ENCODE measurements at places on chromosomes 12 and 14.

DNA sequence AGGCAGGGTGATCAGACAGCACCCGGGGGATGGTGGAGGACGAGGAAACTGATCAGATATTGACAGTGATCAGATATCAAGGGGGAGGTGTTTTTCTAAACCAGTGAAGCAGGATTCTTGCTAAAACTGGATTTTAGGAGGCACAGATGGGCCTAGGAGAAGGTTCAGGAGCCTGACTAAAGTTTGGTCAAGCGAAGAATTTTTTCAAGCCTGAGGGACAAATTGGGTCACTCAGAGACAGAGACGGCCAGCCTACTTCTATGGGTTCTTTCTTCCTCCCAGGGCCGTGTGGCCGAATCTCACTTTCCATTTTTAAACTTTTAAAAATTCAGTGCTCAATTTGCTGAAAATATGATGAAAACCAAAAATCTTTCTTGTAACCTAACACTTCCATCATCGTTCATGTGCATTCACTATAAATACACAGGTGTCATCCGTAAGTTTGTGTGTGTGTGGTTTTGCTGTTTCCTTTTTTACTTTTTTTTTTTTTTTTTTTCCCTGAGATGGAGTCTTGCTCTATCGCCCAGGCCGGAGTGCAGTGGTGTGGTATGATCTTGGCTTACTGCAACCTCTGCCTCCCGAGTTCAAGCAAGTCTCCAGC lies 68.5 kb downstream of the RIN3 start:
- no peak for DNase-seq

GRCh38 chr12:54935235-54935951 lies 49.2 kb downstream of the TESPA1 start:
- no peak for DNase-seq

- DNase-seq: no peak
Observed at GRCh38 chr14:97788364-97788763, 991.2 kb downstream of the VRK1 start.

GRCh38 chr12:106176560-106176959 lies 37.8 kb upstream of the NUAK1 start:
- no peak for DNase-seq

GRCh38 chr12:13976028-13976584 lies 5.3 kb downstream of the GRIN2B start:
- no peak for DNase-seq

DNA sequence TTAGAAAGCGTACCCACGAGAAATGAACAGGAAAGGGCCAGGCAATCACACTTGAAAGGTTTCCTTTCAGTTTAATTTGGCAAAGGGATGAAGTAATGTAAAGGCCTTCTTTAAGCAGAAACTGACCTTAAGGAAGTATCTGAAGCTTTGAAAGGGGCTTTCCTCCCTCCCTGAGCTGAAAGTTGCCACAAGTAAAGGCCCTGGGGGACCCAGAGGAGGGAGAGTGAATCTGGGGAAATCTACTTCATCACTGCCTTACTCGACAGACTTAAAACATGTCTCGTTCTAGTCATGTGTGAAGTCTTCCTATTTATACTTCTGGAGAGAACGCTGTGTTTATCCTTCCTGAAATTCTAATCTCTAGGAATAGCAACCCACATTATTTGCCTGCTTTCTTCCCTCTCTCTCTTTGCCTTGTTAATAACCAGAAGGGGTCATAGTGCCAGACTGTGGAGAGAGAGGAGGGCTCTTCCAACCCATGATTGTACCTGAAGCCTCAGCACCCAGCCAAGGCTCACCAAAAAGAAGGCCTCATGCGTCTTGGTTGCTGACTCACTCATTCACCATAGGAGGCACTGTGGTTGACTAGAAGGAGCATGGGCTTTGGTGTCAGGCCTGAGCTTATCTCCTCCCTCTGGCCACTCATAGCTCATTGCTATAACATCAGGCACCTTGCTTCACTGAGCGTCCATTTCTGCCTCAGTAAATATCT lies 10.2 kb upstream of the GPX2 start:
- DNase-seq: no peak

GRCh38 chr14:34714320-34715126 lies at the start of gene CFL2:
CFL2 (minus strand) TSS chr14:34714593; CDS start chr14:34714540, 53 bp downstream.
- peak; percentile 50 for DNase-seq

- no peak for DNase-seq
Observed at GRCh38 chr12:110844551-110845338, 2.0 kb upstream of the CCDC63 start.

GRCh38 chr12:43501703-43502102 lies 50.3 kb downstream of the ADAMTS20 start:
- no peak for DNase-seq

DNA sequence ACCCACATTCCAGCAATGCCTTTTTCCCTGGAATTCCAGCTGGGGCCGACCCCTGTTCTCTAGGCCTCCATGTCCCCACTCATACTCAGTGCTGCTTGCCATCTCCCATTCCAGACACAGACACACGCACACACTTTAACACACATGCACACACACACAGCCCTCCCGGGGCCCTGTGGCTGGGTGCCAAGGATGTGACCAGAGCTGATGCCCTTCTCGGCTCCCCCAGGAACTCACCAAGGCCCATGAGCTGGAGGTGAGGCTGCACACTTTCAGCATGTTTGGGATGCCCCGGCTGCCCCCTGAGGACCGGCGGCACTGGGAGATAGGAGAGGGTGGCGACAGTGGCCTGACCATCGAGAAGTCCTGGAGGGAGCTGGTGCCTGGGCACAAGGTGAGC lies 4.3 kb downstream of the PLEKHG6 start:
- no peak for DNase-seq

DNA sequence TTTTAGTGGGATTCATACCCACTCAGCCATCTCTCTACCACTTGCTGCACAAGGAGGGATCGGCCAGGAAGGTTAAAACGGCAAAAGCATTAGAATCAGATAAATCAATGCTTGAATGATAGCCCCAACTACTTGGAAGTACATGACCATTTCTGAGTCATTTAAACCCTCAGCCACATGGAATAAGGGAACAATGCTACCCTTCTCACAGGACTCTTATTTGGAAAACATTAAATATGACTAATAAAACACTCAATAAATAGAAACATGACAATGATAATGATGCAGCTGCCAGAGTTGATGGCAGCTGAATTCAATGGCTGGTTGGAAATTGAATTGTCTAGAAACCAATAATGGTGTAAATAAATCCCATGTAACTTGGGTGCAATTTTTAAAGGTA lies 165.4 kb downstream of the FLRT2 start:
- DNase-seq: no peak

GRCh38 chr14:103074729-103075367 lies 9.2 kb upstream of the LBHD2 start:
- DNase-seq: no peak

DNA sequence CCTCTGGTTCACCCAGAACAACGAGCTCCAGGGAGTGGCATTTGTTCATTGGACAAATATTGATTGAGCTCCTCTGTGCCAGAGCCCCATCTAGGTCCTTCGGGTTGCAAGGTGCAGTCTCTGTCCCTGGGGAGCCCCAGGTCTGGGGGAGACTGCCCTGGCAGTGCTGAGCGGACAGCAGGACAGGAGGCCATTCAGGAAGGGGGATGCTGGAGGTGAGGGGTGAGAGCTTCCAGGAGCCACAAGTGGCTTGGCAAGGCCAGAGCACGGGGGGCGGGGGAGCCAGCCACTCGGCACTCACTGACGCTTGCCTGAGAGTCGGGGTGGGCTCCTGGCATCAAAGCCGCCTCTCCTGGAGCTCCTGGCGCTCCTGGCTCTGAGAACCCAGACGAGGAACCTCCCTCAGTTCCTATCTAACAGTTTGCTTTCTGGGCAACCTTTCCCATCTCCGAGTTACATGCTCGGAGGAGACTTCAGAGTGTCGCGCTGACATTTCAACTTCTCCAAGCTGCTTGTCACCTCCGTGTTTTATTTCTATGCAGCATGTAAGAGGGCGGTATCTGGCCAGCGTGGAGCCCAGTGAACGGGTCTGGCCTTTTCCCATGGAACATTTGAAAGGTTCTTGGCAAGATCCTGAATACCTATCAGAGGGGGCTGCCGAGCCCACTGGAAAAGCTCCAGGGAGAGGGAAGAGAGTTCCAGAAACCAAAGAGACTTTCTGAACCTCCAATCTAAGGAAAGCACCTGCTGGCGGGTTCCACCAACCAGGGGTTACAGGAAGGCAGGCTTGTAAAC lies 62.0 kb upstream of the BCL11B start:
- DNase-seq: no peak

- DNase-seq: no peak
Observed at GRCh38 chr12:62621101-62621638, 154.5 kb downstream of the MON2 start.

GRCh38 chr12:14393751-14394150 lies 28.3 kb downstream of the ATF7IP start:
- DNase-seq: no peak

GRCh38 chr14:102417646-102418045 lies 54.9 kb downstream of the TECPR2 start:
- DNase-seq: no peak

- DNase-seq: no peak
Observed at GRCh38 chr12:65121049-65121955, at the start of gene WIF1. WIF1 (minus strand) TSS chr12:65121305; CDS start chr12:65121191, 114 bp downstream.

DNA sequence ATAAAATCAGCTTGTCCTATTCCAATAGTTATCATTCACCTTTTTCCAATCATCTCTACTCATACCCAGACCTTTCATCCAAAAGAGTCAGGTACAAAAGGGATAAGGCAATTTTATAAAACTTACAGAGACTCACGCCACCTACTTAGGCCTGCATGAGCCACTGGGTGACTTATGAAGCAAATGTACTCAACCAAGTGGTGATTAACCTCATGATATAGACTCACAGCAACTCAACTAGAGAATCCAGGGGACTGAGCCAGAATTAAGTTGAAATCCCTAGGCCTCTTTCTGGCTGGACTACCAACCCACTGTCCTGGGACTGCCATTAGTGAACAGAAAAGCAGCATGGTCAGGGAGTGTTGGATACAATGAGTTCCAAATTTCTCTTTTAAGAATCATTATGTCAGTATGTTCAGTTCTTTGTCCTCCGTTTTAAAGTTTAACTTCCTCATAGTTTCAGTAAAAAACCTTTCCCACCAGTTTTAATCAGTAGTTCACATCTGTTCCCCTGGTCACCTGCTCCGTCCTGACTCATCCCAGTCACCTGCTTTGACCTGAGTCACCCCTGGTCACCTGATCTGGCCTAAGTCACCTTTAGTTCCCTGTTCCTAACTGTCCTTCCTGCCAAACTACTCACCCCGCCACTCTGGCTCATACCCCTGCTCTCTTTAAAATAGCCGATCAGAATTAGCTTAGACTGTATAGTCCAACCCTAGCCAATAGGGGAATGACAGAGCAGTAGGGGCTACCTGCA lies 36.8 kb downstream of the SPTSSA start:
- DNase-seq: no peak

DNA sequence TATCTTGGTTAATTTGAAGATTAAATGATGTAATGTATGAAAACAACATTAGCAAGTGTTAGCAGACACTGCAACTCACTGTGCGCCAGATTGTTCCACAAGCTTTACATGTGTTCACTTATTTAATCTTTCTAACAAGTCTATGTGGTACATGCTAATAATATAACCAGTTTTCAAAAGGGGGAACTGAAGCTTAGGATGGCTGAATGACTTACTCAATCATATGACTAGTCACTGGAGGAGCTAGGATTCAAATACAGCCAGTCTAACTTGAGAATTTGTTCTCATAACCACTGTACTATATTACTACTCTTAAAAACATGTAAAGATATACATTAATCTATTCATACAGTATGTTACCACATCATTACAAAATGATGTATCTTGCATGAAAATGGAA lies 60.5 kb upstream of the LRIG3 start:
- no peak for DNase-seq

GRCh38 chr14:102917469-102918211 lies 4.8 kb upstream of the AMN start:
- DNase-seq: peak; percentile 36

DNA sequence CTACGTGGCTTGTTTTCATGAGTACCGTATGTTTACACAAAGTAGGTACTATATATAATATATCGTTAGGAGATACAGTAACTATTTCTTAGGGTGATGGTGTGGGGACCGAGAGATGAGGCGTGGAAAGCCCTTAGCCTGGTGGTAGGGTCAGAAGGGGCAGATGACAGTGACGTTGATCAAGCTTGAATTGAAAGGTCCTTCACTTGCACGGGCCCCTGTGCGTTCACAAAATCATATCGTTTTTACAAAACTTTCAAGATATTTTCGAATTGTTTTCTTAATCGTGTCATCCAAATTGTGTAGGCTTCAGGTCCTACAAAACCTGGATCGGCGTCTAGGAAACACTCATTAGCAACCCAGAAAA lies 881 bp upstream of the SOS2 start:
- DNase-seq: no peak

- peak; percentile 60 for DNase-seq
Observed at GRCh38 chr14:103091041-103091882, 3.3 kb upstream of the EXOC3L4 start.

DNA sequence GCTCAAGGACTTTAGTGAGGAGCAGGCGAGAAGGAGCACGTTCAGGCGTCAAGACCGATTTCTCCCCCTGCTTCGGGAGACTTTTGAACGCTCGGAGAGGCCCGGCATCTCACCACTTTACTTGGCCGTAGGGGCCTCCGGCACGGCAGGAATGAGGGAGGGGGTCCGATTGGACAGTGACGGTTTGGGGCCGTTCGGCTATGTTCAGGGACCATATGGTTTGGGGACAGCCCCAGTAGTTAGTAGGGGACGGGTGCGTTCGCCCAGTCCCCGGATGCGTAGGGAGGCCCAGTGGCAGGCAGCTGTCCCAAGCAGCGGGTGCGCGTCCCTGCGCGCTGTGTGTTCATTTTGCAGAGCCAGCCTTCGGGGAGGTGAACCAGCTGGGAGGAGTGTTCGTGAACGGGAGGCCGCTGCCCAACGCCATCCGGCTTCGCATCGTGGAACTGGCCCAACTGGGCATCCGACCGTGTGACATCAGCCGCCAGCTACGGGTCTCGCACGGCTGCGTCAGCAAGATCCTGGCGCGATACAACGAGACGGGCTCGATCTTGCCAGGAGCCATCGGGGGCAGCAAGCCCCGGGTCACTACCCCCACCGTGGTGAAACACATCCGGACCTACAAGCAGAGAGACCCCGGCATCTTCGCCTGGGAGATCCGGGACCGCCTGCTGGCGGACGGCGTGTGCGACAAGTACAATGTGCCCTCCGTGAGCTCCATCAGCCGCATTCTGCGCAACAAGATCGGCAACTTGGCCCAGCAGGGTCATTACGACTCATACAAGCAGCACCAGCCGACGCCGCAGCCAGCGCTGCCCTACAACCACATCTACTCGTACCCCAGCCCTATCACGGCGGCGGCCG lies 1.1 kb downstream of the PAX9 start:
- DNase-seq: no peak

GRCh38 chr12:92785563-92785950 lies 82.8 kb downstream of the PLEKHG7 start:
- no peak for DNase-seq
